ENCODE measurements at places on chromosomes 7 and 10.

GRCh38 chr7:73999664-74000435, 28.1 kb upstream of the ELN start:
- no peak for DNase-seq

GRCh38 chr7:102154425-102154824, 132.2 kb upstream of the SH2B2 start:
- DNase-seq, result no peak

DNA sequence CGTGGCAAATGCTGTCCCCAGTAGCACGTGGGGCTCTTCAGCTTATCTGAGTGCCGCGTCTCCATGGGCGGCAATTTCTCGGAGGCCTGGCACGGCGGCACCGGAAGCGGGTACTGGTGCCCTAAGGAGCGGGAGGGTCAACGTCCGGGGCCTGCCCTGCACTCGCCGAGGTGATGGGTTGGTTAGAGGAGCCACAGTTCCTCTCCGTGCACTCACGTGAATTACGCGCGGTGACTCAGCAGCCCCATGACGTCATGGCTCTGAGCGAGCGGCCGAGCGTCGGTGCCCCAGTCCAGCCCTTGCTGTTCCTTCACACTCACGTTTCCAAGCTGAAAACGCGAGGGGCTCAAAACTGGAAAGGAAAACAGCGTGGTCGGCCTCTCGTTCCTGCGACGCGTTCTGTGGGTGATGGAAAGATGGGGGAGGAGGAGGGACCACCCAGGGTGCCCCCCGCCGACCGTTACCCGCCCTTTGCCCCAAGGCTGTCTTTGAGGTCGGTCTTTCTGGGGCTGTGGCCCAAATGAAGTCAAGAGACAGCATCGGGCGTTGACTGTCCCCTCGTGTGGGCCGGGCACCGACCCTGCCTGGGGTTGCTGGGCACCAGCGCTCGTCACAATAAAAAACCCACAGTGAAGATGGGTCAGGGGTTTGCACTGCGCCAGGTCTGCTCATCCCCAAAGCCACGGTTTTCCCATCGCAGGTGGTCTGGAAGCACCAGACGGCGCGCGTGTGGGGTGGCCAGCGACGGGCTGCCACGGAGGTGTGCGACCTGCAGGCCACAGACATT, 70.4 kb upstream of the CFAP46 start:
- DNase-seq, result no peak

GRCh38 chr7:46449743-46450142, 528.7 kb upstream of the IGFBP3 start:
- DNase-seq, result no peak

- no peak for DNase-seq
These were observed 186.9 kb upstream of the MGMT start for GRCh38 chr10:129280155-129280502.

DNA sequence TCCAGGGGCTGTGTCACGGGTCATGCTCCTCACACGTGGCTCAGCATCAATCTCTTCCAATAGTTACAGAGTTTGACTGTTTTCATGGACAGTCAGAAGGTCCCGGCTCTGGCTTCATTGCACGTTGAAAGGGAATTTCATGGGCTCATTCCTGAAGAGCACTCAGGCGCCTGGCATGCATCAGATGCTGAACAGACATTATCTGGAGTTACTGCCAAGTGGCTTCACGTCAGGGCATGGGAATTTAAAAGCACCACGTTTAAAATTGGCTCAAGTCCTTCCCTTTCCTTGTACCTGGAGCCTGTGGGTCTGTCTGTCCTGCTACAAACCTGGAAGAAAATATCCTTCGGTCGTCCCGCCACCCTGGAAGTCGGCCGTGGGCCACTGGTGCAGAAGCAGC, 50.4 kb downstream of the CFAP46 start:
- DNase-seq, result no peak

GRCh38 chr7:83689855-83690254, 40.9 kb upstream of the SEMA3E start:
- DNase-seq, result no peak

DNA sequence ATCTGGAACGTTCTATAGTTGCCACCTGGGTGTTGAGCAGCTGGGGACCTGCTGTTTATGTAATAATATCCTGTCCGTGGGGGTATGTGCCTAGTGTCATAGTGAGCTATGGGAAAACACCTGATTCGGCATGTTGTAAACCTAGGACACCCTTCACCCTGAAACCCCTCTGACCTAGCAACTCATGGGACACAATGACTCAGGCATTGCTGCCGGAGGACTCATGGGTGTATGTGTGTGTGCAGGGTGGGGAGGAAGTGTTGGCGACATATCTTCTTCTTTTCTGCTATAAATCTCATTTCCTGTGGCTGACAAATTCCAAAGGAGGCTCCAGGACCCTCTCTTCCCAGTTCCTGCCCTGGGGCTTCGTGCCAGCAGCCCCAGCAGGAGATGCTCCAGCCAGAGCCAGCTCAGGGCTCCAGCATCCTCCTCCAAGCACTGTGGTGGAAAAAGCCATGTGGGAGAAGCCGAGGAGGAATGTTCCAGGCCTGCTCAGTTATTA, 77.0 kb upstream of the PODXL start:
- no peak for DNase-seq

- DNase-seq, result peak; percentile 3
These were observed 58.1 kb downstream of the FHIP2A start for GRCh38 chr10:114879541-114880158.

DNA sequence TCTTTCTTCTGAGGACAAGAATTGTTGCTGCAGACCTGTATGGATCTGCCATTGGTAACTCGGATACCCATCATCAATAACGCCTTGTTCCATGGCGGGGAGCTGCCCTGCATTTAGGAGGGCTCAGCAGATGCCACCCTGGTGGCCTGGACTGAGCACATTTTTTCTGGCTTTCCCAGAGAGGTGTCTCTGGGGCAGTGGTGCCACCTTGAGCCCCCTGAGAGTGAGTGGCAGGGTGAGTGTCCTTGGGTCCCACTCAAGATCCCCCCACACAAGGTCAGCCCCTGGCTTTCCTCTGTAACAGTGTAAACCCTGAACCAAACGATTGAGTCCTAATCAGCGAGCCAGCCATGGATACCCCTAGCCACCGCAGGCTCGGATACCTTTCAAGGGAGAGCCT, 258.6 kb downstream of the GLRX3 start:
- DNase-seq, result no peak

GRCh38 chr10:7610651-7611389, 55.9 kb downstream of the ITIH5 start:
- DNase-seq, result no peak

DNA sequence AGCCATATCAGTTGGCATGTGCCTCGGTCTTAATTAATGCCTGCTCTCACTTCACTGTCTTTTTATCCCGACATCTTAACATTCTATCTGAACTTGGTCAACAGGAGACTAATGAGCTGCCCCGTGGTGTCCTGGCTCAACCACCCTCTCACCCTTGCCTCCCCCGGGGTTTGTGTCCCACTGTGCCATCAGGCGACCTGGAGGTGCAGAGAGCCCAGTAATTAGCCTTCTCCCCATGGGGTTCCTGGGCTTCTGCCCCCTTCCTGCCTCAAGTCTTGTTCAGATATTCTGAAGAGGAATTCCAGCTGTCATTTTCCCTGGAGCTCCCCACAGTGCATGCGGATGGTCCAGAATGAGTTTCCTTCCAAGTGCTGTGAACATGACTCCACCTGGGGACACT, 10.1 kb upstream of the JAKMIP3 start:
- DNase-seq, result no peak

- DNase-seq, result no peak
These were observed 61.9 kb upstream of the LANCL2 start for GRCh38 chr7:55303220-55303619.

DNA sequence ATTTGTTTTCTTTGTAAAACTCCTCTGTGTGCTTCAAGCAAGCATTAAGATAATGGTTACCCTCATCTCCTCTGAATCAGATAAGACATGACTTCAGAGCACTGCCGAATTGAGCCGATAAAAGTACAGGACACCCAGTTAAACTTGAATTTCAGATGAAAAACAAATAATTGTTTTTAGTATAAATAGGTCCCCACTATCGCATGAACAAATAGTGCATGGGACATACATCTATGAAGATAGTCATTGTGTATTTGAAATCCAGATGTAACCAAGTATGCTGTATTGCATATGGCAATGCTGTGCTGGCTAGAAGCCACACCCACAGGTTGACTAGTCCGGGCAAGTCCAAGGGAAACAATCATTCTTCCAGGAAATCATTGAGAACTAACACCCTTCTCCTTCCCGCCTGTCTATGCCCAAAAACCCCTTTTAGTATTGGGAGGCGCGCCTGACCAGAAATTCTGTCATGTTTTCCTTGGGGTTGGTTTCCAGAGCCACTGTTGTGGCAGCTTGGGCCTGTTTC, 12.6 kb upstream of the FGFR2 start:
- DNase-seq, result no peak

DNA sequence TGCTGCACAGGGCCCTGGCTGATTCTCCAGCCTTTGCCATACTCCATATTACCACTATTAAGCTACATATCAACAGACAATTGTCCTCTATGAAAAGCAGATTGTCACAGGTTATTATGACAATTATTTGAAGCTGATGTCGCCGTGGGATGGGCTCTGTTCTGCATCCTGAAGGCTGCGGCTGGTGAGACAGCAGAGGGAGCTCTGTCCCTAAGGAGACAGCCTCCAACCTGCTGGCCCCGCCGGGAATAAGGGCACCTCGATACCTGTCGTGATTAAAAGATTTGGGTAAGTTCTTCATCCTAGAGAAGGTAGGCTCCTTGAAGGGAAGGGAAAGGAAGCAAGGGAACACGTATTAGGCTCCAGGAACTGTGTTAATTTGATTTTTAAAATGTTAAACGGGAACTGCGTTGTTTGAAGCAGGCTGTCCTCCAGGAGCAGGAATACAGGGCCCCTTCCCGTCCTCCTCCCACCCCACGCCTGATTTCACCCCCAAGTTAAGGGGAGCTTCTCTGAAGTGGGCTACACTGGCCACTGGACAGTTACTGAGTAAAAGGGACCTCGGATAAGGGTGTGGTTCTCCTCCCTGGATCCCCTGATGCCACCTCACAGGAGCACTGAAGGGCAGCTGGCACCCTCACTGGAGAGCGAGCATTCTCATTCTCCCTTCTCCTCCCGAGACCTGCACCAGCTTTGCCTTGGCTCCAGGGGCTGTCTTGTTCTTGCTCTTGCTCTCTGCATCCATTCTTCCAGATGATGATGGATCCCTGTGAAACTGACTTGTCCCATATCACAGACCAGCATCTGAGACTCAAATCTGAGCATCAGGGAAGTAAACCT, 11.8 kb upstream of the TIAL1 start:
- peak; percentile 38 for DNase-seq

DNA sequence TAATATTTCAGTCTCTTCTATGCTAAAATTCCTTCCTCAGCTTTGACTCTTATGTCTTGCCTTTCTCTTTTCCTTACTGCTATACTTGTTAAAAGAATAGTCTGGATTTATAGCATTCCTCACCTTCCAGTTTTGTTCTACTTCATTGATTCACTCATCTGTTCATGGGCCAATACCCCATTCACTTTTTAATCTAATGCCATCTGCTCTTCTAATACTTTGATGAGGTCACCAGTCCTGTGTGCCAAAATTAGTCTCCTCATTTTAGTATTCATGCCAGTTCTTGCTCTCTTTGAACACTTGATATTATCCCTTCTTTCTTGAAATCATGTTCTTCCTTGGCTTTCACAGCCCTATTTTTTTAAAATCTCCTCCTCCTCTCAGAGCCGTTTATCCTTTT, 19.3 kb downstream of the STK17A start:
- DNase-seq, result no peak

DNA sequence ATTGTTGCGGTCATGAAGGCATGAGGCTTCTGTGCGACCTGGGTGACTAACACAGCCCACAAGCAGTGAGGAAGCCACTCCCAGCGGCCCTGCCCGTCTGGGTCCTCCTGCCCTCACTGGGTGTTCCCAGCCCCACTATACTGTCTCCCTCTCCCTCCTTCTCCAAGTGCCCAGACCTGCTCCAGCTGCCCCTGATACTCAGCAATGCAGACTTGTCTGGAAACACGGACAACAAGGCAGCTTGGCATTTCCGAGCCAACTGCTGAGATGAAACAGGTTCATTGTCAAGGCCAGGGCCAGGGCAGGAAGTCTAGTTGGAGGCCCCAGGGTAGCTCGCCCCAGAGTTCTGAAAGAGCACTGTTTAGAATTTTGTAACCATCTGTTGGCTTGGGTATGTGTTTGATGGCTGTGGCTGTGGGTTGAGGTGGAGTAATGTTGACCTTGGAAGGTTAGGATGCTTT, 95.7 kb downstream of the RBM20 start:
- no peak for DNase-seq

- no peak for DNase-seq
These were observed 962.7 kb downstream of the LRMDA start for GRCh38 chr10:76393875-76394706.

GRCh38 chr7:89770161-89770560, 384.1 kb upstream of the STEAP1 start:
- DNase-seq, result no peak

DNA sequence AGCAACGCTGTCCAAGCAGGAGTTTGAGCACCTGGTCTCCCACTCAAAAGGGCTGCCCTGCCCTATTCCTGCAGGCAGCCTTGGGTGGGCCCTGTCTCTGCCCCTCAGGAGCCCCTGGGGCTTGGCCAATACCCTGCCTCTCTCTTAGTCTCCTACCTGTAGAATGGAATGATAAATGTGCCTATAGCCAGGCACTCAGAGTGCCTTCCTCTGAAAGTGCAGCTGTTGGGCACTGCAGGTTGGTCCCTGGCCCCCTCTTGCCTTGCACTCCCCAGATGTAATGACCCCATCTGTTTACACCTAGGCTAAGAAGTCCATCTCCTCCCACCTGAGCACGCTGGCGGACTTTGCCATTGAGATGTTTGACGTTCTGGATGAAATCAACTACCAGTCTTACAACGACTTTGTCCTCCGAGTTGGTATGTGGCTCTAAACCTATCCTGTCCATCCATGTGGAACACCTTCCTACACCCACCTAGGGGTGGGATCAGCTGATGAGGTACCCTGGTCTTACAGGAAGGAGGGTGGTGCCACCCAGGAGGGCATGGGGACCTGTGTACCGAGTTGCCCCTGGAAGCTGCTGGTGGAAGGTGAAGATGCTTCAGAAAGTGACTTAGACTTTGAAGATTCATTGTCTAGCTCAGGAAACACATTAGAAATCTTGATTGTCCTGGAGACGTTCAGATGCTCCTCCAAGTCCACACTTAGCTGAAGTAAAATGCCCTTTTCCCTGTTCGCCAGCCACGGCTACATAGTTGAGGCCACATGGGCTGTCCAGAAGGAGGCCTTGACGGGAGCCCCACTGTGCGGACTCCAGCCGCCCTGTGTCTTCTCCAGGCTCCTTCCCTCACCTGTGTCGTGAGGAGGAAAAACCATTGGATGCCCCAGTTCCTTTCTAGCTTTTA, 134.1 kb downstream of the ADCY1 start:
- DNase-seq, result no peak

- DNase-seq, result no peak
These were observed 172.3 kb downstream of the CACNB2 start for GRCh38 chr10:18312374-18313139.

DNA sequence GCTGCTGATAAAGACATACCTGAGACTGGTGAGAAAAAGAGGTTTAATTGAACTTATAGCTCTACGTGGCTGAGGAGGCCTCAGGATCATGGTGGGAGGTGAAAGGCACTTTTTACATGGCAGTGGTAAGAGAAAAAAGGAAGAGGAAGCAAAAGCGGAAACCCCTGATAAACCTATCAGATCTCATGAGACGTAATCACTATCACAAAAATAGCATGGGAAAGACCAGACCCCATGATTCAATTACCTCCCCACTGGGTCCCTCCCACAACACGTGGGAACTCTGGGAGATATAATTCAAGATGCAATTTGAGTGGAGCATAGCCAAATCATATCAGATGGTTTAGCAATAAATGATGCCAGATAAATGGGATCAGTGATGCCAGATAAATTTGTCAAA, 892.0 kb upstream of the CELF2 start:
- DNase-seq, result no peak

- no peak for DNase-seq
These were observed 2.4 kb downstream of the CHST12 start for GRCh38 chr7:2405601-2406345.

Data from hypothalamus (tissue), 51 donors.